ENCODE measurements at places on chromosomes 11 and 22. TPM values are rescaled to one million over a fixed set of nuclear protein-coding genes. Genes with fewer than 3 reads are reported as not detected.

Gene SRPRA
- 179 TPM for total RNA-seq

Gene POLA2
- 21.4 TPM for total RNA-seq

DNA sequence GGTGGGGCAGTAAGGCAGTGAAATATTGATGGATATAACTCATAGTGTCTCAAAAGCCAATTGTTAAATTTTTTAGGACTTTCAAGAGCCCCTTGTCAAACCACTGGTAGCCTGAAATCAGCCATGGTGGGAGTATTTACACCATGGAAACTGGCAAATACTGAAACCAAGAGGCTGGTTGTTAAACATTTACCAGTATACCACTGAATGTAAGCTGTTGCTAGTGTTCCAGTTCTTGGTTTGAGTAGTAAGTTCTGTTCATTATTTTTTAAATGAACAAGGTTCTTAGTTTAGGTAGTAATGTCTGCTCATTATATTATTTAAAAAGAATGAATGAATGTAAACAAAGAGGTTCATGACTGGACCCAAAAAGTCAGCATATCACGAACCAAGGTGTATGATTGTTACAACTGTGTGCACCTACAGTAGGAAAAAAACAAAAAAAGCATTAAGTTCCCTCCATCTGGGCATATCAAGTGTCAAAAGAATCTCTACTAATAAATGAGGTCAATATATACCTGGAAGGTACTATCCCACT lies 4.5 kb upstream of the EIF3F start:
- no peak for DNase-seq

DNA sequence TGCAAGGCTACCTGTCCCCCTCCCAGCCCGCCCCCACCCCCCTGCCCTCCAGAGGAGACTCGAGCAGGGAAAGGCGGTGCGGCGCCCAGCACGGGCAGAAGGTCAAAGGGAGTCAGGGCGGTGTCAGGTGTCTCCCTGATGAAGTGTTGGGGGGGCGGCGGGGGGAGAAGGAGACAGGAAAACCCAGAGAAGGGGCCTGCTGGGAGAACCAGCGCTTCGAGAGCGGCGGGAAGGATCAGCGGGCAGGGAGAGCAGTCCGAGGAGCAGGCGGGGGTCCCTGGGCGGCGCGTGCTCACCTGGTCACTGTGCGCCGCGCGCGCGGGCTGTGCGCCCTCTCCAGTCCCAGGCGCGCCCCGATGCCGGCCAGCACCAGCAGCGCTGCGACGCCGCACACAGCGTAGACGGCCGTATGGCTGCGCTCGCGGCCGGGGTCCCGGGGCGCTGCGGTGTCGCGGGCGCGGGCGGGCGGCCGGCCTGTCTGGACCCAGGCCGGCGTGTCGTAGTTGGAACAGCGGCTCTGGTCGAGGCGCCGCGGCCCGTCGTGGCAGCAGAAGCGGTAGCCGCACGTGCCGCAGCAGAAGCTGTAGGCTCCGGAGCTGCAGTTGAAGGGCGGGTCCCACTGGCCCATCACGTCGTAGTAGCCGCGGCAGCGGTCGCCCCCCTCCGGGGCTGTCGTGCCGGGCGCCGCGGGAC lies 886 bp downstream of the SHISA8 start:
- no peak for DNase-seq

DNA sequence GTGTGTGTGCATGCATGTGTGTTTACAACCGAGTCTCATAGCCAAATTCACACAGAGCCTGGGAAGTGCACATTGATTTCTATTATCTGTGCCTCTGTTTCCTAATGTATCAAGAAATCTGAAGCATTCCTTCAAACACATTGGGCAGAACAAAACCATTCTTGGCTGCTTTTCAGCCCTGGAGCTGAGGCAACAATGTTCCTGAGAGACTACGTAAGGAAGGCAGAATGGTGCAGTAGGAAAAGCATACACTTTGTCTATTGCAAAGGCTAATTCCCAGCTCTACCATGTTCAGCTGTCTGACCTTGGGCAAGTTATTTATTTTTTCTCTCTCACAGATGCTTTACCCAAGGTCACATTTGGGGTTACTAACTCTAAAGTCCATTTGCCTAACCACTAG lies 575.5 kb downstream of the SOX6 start:
- no peak for DNase-seq

GRCh38 chr11:74169738-74170458 lies 904 bp downstream of the C2CD3 start:
- no peak for DNase-seq

GRCh38 chr11:102776454-102776853 lies 4.0 kb downstream of the MMP10 start:
- no peak for DNase-seq

All from HT1080 (cell line).